ENCODE measurements at places on chromosomes 1 and 21.
A peak's percentile ranks its signal among the peaks of the same experiment; 100 is the strongest.

- peak overlapping the region; percentile 71 for H3K4me3 ChIP-seq
- peaks cover 11% of the 10 kb centered on the region for H3K4me1 ChIP-seq
- peaks cover 26% of the 10 kb centered on the region for H3K36me3 ChIP-seq
Observed at GRCh38 chr1:203026666-203027663, 674 bp downstream of the PPFIA4 start.

- no peak overlapping the region for H3K4me3 ChIP-seq
- DNase-seq, result no peak
- no peak overlapping the region for H3K27ac ChIP-seq
Observed at GRCh38 chr1:40595623-40596022, 64.2 kb downstream of the ZNF684 start.

- H3K4me3 ChIP-seq, result no peak overlapping the region
- H3K36me3 ChIP-seq, result peaks cover 9% of the 10 kb centered on the region
- H3K27ac ChIP-seq, result peak overlapping the region; percentile 90
- H3K27me3 ChIP-seq, result no peaks in the 10 kb centered on the region
- H3K4me1 ChIP-seq, result peaks cover 44% of the 10 kb centered on the region
Observed at GRCh38 chr1:25675729-25676476, 59.3 kb downstream of the MAN1C1 start.

DNA sequence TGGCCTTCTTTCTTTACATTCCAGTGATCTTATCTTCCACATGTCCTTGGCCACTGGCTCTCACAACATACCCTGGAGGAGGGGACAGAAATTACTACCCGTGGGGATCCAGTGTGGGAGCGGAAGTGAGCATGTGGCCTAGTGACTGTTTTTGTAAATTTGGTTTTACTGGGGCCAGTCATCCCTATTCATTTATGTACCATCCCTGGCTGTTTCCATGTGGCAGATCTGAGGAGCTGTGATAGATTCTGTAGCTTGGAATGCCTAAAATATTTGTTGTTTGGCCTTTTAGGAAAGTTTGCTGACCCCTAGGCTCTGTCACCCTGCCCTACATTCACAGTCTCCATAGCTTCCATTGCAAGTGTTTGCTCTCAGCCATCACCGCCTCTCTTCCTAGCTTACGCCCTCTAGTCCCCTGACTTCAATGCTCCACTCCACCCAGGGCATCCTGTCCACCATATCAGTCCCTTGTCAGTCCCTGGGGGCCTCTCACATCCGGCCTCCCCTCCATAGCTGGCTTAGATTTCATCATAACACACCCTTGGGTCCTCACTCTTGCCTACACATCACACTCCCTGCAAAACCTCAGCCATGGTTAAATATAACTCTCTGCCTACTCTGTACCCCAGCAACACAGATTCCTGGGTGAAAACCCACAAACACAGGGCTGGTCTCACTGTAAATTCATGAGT, 25.8 kb downstream of the DHCR24 start:
- peaks cover 2% of the 10 kb centered on the region for H3K36me3 ChIP-seq
- no peak overlapping the region for H3K4me3 ChIP-seq
- no peaks in the 10 kb centered on the region for H3K4me1 ChIP-seq

- no peak overlapping the region for H3K27ac ChIP-seq
- peaks cover 22% of the 10 kb centered on the region for H3K4me1 ChIP-seq
- no peak overlapping the region for H3K4me3 ChIP-seq
- DNase-seq, result no peak
- no peaks in the 10 kb centered on the region for H3K36me3 ChIP-seq
Observed at GRCh38 chr21:43731476-43731875, 12.5 kb downstream of the PDXK start.

DNA sequence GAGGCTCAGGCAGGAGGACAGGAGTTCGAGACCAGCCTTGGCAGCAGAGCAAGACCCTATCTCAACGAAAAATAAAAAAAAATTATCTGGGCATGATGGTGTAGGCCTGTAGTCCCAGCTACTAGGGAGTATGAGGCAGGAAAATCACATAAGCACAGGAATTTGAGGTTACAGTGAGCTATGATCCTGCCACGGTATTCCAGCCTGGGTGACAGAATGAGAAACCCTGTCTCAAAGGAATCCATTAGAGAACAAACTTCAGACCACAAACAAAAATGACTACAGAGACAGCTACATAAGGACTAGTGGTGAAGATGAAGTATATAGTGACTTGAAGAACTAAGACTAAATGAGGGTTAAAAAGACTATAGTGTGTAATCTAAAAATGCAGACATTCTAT, 233.1 kb downstream of the RERE start:
- DNase-seq, result no peak
- H3K4me1 ChIP-seq, result peaks cover 12% of the 10 kb centered on the region
- no peak overlapping the region for H3K27ac ChIP-seq
- H3K36me3 ChIP-seq, result no peaks in the 10 kb centered on the region
